ENCODE measurements at places on chromosomes 6 and 20.

- DNase-seq = no peak
Measured at GRCh38 chr20:53959911-53960578, 110.3 kb downstream of the BCAS1 start.

- no peak for DNase-seq
Measured at GRCh38 chr6:2820415-2820814, 21.2 kb downstream of the SERPINB1 start.

- DNase-seq = no peak
Measured at GRCh38 chr6:19860235-19860877, 23.2 kb downstream of the ID4 start.

DNA sequence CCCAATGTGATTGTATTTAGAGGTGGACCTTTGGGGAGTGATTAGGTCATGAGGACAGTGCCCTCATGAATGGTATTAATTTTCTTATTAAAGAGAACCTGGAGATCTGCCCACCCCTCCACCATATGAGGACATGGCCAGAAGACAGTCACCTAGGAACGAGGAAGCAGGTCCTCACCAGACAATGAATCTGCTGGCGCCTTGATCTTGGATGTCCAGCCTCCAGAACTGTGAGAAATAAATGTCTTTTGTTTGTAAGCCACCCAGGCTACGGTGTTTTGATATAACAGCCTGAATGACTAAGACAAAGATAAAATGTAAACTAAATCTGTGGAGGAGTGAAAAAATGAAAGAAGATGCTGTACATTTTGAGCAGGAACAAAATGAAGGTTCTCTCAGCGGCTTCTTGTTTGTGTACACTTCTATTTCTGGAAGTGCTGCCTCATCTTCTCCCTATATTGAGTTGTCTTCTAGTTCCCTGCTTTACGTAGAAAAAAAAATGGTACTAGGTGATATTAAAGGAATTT lies 1.5 kb upstream of the IPCEF1 start:
- no peak for DNase-seq

DNA sequence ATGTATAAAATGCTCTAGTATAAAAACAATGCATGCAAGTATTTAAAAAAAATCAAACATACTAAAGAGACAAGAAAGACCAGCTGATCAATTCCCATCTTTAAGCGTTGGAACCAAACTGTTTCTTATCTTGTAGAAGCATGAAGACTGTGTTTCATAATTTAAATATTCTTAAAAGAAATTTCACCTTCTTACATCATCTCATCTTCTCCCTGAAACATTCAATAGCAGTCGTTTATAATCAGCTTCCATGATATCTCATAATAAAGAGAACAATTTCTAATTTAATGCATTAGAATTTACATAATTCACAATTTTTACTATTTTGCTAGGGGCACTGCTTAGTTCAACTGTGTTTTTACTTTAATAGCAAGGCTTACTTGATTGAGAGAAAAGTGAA lies 468.1 kb upstream of the MARCKS start:
- no peak for DNase-seq

GRCh38 chr6:32854376-32855178 lies 585 bp downstream of the PSMB9 start:
- no peak for DNase-seq

- DNase-seq = no peak
Measured at GRCh38 chr20:56634307-56634706, 5.2 kb downstream of the TFAP2C start.

- DNase-seq = no peak
Measured at GRCh38 chr6:25176466-25176865, 102.7 kb upstream of the CARMIL1 start.

- no peak for DNase-seq
Measured at GRCh38 chr6:121485359-121485811, 49.9 kb downstream of the GJA1 start.

DNA sequence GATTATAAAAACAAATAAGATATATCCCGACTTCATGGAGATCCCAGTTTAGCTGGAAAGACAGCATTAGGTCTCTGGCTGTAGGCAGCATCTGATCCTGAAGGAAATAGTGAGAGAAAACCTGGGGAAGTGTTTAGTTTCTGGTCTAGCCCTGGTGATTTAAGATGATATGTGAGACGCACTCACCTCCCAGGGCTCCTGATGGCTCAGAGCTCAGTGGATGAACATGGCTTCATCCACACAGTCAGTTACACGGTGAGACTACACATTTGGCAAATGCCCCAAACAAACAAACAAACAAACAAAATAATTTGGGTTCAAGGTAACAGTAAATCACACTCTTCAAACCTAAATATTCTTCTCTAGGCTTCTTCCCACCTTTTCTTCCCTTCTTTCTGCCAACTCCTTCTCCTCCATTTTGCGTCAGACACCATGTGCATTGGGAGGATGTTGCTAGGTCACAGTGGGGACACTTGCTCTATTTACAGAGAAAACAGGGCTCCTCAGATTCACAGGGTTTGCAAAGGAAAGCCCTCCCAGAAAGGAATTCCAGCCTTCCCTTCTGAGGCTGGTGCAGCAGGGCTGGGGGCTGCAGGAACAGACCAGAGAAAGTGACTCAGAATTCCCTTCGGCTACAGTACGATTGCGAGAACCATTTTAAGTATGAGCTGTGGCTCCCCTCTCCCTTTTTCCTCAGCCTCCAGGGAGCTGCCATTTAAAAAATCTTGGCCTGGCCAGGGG lies 59.6 kb upstream of the SALL4 start:
- DNase-seq = no peak

- DNase-seq = no peak
Measured at GRCh38 chr6:101222007-101222406, 171.5 kb upstream of the GRIK2 start.
